ENCODE measurements at places on chromosomes 4 and X.

DNA sequence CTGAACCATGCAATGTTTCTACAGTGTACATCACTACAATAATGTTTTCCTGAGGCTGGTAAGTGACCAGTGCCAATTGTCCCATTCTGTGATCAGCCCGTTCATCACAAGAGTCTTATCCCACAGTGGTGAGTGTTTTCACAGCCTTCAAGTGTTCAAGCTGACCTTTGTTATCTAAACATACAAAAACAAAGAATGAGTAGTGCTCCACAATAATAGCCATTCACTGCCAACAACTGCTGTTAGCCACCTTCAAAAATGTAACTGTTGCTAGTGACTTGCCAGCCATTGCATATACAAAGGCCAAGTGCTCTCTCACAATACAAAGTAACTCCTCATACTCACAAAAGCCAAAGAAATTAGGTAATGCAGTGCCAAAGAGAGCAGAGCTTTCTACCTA is 1084.1 kb downstream of the FAM133A start:
- no peak for DNase-seq

- no peak for DNase-seq
These were observed 417.8 kb upstream of the INTU start for GRCh38 chr4:127214931-127215330.

DNA sequence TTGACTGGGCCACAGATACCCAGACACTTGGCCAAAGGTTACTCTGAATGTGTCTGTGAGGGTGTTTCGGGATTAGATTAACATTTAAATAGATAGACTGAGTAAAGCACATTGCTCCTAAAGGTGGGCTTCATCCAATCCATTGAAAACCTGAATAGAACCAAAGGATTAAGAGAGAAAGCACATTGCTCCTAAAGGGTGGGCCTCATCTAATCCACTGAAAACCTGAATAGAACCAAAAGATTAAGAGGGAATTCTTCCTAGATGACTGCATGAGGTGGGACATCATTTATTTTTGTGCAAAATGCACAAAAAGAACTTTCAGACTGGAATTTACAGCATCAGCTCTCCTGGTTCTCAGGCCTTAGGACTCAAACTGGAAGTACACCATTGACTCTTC is 351.2 kb upstream of the PCDH10 start:
- no peak for DNase-seq

DNA sequence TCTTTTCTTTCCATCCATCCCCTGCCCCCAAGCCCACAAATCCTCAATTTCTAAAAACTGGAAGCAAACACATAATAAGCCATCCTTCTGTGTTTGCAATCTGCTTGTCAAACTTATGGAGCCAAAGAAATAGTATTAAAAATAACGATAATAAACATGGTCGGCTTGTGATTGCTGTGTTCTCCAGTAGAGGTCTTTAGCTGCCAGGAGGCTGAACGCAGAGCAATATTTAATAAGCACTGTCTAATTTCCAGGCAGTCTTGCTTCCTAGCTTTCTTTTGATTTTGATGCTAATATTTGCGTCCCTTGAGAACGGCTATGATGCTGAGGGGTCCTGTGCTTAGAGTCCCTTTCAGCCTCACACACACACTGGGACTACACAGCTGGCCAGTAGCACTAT is 3.2 kb upstream of the HELT start:
- no peak for DNase-seq

GRCh38 chr4:87962398-87963146 is 12.9 kb upstream of the SPP1 start:
- no peak for DNase-seq

DNA sequence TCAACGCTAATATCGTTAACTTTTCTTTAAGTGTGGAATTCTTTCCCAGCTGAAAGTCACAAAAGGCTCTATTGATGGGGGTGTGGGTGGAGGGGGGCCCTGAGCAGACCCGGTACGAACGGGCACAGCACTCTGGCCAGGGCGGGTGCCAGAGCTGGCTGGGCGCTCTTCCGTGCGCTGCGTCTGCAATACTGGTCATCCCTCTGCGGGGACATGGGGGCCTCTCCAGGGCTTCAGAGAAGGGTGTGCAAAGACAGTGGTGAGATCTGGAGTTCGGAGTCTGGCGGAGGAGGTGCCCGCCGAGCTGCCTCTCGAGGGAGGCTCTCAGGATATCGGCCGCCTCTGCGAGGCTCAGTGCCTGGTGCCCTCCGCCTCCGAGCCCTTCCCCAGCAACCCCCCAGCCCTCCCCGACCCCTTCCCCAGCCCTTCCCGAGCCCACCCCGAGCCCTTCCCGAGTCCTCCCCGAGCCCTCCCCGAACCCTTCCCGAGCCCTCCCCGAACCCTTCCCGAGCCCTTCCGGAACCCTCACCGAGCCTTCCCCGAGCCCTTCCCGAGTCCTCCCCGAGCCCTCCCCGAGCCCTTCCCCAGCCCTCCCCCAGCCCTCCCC is 34.3 kb downstream of the FGFRL1 start:
- no peak for DNase-seq

DNA sequence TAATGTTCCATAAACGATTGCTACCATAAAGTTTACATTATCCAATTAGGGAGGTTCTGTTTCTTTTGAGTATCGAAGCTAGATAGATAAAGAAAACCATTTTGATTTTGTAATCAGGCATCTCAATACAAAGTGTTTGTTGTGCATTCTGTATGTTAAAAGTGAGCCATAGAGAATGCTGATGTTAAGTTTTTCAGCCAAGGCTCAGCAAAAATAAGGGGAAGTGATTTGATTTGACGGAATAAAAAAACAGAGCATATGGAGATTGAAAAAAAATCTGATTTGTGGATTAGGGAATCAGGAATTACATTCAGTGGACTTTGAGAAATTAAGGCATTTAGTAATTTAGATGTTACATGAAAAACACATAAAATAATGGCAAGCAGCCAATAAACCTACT is 314.8 kb downstream of the PPP3CA start:
- DNase-seq: no peak

DNA sequence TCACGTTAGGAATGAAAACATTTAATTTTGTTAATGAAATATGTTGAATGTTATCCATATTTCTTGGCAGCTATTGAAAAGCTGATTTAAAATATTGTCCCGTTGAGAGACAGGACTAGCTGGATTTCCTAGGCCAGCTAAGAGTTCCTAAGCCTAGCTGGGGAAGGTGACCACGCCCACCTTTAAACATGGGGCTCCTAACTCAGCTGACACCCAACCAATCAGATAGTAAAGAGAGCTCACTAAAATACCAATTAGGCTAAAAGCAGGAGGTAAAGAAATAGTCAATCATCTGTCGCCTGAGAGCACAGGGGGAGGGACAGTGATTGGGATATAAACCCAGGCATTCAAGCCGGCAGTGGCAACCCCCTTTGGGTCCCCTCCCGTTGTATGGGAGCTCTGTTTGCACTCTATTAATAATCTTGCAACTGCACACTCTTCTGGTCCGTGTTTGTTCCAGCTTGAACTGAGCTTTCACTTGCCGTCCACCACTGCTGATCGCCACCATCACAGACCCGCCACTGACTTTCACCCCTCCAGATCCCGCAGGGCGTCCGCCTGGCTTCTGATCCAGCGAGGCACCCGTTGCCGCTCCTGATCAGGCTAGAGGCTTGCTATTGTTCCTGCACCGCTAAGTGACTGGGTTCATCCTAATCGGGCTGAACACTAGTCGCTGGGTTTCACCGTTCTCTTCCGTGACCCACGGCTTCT is 308.9 kb downstream of the GLUD2 start:
- DNase-seq: no peak

DNA sequence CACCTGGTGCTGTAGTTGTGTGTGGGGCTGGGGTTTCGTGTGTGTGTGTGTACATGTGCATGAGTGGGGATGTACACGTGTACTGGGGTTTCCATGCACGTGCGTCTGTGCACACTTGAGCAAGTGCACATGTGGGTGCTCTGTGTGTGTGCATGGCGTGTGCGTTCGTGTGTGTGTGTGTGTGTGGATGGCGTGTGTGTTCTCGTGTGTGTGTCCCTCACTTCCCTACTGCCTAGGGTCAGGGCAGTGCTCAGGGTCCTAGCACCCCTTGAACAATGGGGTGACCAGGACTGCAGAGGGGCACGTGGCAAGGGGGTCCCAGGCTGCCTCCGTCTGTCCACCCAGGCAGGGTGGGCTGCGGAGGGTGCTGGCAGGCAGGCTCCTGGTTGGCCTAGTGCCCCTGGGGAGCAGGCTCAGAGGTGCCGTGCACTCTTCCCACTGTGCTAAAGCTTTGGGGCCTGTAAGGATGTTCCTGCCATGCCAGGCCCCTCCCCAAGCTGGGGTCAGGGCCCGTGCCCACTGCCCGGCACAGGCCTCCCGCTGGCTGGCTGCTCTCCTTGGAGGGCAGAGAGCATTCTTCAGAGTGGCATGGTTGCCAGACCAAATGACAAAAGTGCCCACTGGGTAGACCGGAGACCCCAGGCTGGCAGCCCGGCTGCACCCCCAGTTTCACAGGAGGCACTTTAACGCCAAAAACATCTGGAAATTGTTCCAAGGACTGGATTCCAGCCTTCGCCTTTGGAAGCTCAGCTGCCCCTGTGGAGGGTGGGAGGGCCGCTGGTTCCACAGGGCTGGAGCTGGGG is 29.1 kb downstream of the FGFRL1 start:
- no peak for DNase-seq

DNA sequence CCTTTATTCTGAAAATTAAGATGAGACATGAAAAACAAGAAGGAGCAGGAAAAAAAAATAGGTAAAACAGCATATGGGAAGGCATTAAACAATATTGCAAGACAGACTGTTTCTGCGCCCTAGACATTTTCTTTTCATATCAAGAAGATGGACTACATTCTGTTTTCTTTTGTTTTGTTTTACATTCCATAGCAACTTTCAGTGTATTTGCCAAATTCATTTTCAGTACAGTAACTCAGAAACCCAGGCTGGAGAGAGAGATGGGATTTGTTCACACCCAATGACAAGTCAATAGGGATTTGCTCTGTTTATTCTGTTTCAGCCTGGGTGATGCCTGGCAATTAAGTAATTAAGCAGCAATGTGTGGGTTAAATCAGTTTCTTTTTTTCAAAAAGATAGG is 892.8 kb upstream of the DIAPH2 start:
- DNase-seq: no peak

DNA sequence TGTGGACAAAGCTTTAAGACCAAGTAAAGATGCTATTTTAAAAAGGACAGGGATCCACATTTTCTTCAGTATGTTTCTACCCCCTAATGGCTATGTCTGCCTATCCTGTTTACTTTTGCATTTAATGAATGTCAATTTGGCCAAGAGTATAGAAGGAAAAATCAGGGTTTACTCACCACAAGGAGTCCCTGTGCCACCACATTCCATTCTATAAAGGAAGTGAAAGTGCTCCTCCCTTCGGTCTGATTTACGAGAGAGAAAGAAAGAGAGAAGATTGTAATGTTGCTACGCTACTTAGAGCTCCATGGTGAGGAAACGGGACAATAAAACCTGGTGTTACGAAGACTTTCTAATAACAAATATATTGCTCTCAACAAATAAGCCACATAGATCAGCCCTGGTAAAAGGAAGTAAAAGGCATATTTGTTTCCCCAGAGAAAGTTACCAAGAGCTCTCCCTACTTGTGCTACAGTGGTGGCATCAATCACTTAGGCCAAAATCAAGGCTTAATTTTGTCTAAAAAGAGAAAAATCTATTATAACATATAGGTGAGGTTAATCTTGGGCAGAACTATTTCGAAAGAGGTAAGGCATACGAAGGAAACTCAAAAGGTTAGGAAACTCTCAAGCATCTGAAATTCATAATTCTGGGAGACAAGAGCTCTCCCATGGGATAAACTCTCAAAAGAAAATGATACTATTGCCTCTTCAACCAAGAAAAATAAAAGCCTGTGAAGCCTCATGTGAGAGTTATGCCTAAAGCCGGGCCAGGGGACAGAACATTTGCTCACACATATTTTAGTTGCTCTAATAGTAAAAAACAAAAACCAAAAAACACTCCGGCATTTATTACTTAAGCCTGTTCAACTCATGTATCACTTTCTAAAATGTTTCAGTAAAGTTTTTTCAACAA is 29.5 kb downstream of the TAPT1 start:
- DNase-seq: no peak

DNA sequence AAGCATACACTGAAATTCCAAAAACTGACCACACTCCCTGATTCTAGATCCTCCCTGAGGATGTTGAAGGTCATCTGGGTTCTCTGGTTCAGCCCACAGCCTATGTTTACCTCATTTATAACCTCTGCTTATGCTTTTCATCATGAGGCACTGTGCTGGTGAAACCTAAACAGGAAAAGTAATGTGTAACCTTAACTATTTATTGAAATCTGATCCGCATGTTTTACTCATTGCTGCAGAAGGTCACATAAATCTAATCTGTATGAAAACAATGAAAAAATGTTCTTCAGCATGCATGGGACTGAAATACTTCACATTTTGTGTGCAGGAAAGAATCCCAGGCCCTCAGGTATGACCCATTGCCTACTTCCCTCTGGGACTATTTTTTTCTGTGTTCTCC is 30.3 kb downstream of the UCHL1 start:
- DNase-seq: no peak

DNA sequence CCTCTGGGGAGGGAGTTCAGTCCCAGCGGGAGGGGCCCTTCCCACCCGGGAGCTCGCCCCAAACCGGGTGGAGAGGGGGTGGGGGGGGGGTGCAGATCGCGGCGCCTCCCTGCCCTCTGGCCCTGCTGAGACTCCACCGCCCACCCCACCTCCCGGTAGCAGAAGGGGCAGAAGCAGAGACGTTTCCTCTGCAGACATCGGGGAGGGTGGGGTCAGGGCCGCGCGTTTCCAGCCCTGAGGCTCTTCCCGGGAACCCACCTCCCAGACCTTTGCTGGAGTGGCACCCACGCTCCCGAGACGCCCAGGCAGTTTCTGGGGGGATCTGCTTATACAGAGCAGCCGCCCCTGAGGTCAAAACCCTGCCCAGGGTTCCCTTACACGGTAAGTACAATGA is 30.2 kb downstream of the CPLX1 start:
- no peak for DNase-seq

- DNase-seq: peak; percentile 87
These were observed 9.4 kb downstream of the FNIP2 start for GRCh38 chr4:158778156-158778711.

GRCh38 chr4:48270951-48271473 is 1.4 kb upstream of the TEC start:
- DNase-seq: no peak

All from NCI-H526 treated with DMSO at 0.1 percent for 48 hours (cell line).